ENCODE measurements at places on chromosomes 1 and 21.

DNA sequence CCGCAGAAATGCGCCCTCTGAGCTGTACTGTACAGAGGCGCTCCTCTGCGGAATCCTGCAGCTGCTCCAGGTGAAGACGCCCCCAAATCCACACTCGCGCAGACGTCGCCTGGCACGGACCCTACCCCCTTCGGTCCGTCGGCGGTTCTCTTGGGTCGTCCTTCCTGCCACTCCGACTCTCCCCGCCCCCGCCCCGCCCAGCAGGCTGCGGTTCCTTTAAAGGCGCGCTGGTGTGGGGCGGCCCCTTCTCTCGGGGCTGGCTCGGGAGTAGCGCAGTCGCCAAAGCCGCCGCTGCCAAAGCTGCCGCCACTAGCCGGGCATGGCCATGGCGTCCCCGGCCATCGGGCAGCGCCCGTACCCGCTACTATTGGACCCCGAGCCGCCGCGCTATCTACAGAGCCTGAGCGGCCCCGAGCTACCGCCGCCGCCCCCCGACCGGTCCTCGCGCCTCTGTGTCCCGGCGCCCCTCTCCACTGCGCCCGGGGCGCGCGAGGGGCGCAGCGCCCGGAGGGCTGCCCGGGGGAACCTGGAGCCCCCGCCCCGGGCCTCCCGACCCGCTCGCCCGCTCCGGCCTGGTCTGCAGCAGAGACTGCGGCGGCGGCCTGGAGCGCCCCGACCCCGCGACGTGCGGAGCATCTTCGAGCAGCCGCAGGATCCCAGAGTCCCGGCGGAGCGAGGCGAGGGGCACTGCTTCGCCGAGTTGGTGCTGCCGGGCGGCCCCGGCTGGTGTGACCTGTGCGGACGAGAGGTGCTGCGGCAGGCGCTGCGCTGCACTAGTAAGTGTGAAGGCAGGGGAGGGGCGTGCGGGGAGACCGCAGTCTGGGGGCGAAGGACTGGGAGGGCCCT lies at the start of gene RASSF5:
Gene RASSF5 (plus strand): TSS at position 248 of the 846 bp plus-strand sequence. CDS start 72 bp downstream, at position 320.
- DNase-seq, result peak; percentile 79

- DNase-seq, result no peak
Measured at GRCh38 chr1:25735956-25736529, 64.0 kb upstream of the SELENON start.

GRCh38 chr1:51622455-51622913 lies 5.6 kb downstream of the OSBPL9 start:
- no peak for DNase-seq

DNA sequence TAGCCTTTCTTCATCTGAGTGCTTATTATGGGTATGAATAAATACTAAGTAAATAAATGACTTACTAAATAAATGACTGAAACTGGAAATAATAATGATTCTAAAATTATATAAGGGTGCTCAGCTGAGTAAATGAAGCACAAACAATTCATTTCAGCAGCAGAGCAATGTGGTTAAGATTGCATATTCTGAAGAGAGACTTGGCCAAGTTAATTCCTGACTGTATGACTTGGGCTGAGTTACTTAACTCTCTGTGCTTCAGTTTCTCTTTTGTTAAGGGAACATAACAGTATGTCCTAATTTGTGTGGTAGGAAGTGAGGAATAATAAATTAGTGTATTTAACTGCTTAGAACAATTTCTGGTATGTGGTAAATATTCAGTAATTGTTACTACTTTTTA lies 19.1 kb downstream of the AGL start:
- DNase-seq, result no peak

DNA sequence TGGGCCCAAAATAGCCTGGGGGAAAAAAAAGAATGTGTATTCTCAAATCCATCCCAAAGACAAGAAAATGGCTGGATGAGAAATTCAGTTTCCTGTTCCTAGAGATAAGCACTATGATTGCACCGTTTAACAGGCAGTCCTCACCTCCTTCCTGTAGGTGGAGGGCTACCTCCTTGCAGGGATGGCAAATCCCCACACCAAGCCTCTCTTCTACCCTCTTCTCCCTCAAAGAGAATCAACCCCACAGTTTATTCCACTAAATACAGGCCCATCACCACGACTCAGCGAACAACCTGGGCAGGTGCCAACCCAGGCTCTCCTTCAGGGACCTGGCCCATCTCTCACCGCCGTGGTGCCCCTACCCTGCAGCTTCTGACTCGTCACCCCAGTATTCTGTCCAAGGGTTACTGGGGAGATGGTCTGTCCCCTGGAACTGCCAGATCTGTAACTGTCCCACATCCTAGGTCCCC lies 3.4 kb upstream of the CHD5 start:
- no peak for DNase-seq

GRCh38 chr1:9369964-9370788 lies 77.5 kb downstream of the SPSB1 start:
- no peak for DNase-seq

DNA sequence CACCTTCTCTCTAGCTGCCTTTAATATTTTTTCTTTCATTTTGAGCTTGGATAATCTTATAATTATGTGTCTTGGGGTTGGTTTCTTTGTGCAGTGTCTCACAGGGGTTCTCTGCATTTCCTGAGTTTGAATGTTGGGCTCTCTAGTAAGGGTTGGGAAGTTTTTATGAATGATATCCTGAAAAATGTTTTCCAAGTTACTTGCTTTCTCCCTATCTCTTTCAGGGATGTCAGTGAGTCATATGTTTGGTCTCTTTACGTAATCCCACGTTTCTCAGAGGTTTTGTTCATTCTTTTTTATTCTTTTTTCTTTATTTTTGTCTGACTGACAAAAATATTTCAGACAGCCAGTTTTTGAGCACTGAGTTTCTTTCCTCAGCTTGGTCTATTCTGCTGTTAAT lies 55.4 kb upstream of the CCDC190 start:
- DNase-seq, result no peak

GRCh38 chr1:226568077-226568831 lies 19.7 kb downstream of the STUM start:
- no peak for DNase-seq

- no peak for DNase-seq
Measured at GRCh38 chr1:9389968-9390367, 97.3 kb downstream of the SPSB1 start.

- DNase-seq, result no peak
Measured at GRCh38 chr21:38976900-38977299, 171.2 kb downstream of the ETS2 start.

DNA sequence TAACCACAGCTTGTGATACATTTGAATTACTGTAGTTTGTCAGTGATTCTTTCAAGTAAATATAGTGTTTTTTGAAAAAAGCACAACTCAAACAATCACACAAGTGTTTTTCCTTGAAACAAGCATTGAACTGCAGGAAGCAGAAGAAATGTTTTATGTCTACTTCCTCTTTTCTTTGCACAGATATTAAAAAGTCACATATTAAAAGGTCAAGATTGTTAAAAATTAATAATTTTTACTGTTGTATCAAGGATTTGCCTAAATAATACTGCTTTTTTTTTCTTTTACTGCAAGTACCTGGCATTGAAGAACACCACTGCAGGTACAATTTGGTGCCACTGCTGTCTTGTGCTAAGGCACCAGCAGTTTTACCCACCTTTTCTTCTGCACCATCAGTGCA lies 214.2 kb upstream of the C1orf105 start:
- DNase-seq, result no peak

GRCh38 chr1:228818928-228819630 lies 83.8 kb downstream of the RHOU start:
- DNase-seq, result no peak

DNA sequence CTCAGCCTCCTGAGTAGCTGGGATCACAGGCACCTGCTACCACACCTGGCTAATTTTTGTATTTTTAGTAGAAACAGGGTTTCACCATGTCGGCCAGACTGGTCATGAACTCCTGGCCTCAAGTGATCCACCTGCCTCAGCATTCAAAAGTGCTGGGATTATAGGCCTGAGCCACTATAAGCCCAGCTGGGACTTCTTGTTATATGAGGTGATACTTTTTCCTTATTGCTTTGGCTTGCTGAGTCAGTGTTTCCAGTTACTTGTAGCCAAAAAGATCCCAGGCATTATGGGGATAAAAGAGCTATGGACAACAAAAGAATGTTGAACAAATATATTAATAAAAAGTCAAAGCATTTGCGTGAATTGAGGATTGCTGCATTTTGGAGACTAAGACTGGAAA lies 69.9 kb upstream of the LPGAT1 start:
- no peak for DNase-seq

- no peak for DNase-seq
Measured at GRCh38 chr1:210496063-210496462, 167.4 kb downstream of the HHAT start.

DNA sequence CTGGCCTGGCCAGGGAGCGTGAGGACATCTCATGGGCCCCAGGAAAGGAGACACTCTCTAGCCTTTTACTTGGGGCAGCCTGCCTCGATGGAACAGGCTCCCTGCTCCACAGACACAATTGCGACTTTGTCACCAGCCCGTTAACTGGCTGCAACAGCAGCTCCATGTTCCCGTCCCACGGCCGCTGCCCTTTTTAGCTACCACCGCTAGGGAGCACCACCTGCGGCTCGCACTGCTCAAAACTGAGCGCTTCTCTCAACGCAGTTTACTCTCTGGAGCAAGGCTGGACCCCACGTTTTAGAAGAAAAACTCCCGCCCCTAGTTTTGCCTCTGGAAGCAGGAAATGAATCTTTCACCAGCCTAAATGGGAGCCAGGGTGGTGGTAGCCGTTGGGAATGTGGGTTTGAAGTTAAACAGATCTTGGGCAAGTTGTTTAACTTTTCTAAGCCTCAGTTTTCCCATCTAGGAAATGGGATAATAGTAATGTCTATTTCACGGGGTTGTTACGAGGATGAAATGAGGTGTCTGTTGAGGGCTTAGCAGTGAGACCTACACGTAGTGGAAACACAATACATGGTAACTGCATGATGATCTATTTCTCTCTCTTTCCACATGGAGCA lies 3.5 kb upstream of the LRRC38 start:
- DNase-seq, result no peak

DNA sequence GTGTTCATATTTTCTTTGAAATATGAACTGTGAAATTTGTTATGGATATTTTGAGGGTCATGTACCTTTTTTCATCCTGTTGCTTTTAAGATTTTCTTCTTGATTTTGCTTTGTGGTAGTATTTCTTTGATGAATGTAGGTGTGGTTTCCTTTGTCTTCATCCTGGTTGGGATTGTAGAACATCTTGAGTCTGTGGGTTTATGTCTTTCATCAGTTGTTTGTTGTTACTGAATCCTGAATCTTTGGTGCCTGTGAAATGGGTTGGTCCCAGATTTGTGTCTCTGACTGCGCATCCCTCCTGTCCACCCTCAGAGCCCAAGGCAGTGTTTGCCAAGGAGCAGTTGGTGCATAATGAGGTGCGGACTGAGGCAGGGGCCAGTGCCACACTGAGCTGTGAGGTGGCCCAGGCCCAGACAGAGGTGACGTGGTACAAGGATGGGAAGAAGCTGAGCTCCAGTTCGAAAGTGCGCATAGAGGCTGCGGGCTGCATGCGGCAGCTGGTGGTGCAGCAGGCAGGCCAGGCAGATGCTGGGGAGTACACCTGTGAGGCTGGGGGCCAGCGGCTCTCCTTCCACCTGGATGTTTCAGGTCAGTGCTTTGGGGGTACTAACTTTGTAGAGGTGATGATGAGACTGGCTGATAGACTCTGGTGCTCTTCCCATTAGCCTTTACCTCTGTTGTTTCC lies 38.5 kb downstream of the OBSCN start:
- no peak for DNase-seq

- no peak for DNase-seq
Measured at GRCh38 chr1:205477121-205477758, 21.4 kb upstream of the BLACAT1 start.

DNA sequence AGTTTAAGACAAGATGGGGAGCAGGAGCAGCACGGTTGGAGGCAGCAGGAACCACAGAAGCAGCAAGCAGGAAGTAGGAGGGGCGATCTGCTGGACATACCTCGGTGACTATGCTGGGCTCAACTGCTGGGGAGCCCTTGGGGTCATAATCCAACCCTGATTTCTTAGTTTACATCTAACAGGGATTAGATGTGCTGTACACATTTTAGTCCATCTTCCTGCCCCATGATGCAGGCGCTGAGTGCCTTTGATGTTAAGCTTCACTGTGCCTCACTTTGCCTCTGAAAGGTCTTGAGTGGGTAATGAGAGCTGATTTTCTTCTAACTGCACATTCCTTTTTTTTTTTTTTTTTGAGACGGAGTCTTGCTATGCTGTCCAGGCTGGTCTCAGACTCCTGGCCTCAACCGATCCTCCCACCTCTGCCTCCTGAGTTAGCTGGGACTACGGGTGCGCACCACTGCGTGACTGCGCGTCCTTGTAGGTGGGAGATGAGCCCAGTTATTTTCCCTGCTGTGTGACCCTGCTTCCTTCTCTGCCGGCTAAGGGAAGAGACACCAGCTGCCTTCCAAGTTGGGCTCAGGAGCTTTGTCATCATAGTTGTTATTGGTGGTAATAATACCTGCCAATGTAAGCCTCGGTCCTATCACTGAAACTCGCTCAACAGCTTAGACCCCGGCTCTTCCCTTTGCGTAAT lies 1.1 kb upstream of the RCAN3 start:
- no peak for DNase-seq

- DNase-seq, result no peak
Measured at GRCh38 chr1:157542676-157543075, 9.6 kb downstream of the FCRL5 start.

- no peak for DNase-seq
Measured at GRCh38 chr1:221756830-221757551, 15.1 kb upstream of the DUSP10 start.

DNA sequence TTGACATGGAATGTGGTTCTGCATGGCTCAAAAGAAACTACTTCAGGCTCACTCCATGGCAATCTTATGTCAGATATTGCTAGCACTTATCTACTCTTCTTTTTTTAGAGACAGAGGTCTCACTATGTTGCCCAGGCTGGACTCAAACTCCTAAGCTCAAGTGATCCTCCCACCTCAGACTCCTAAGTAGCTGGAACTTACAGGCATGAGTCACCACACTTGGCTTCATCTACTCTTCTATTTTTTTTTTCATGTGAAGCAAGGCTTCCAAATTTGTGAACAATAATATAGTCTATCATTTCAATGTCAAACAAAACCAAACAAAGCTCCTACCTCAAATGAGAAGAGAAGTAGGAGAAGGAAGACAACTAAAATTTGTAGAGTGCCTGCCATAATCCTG lies 7.5 kb upstream of the PSEN2 start:
- no peak for DNase-seq

DNA sequence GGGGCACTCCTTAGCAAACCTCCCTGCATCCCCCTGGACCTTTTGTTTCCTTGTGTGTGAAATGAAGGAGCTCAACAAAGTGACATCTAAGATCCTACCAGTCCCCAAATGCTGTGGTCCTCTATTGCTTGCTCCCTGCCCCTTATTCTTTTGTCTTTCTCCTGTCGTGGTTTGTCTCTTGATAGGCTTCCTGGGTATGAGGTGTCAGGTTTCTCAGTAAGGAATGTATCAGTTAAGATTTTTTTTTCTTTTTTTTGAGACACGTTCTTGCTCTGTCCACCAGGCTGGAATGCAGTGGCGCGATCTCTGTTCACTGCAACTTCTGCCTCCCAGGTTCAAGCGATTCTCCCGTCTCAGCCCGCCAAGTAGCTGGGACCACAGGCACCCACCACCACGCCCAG lies 16.8 kb downstream of the CNIH3 start:
- DNase-seq, result no peak

- no peak for DNase-seq
Measured at GRCh38 chr1:85296980-85297379, 20.5 kb upstream of the BCL10 start.

- peak; percentile 38 for DNase-seq
Measured at GRCh38 chr1:42456754-42457089, 379 bp downstream of the PPCS start.

All from stimulated activated CD4-positive, alpha-beta T cell treated with anti-CD3 and anti-CD28 coated beads, Interleukin-15, amount 100 ng/mL, for 48 hours (primary cell).